ENCODE measurements at places on chromosomes 11 and 22.

- DNase-seq, result no peak
These were observed 63.2 kb upstream of the RRAS2 start for GRCh38 chr11:14422052-14422813.

GRCh38 chr11:77865805-77866204 is 44.9 kb downstream of the AAMDC start:
- DNase-seq, result no peak

GRCh38 chr22:35892192-35892591 is 136.4 kb downstream of the RBFOX2 start:
- DNase-seq, result no peak

- DNase-seq, result no peak
These were observed 421.6 kb downstream of the METTL15 start for GRCh38 chr11:28529540-28530410.

DNA sequence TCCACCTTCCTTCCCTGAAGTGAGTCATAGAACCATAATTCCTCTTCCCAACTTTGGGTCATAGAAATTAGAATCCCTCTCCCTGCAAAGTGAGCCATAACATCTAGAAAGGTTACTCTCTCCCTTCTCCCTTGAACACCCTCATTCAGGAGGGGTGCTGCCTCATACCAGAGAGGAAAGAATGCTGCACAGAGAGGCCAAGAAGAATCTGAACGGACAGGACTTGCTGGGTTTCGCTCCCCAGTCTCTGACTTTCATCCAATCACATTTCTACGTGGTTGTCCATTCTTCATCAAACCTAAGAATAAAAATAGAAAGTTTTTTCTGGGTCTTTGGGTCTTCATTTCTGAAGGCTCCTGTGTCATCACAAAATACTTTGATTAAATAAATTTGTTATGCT is 31.0 kb upstream of the BIRC3 start:
- no peak for DNase-seq

GRCh38 chr11:115617767-115618166 is 113.6 kb upstream of the CADM1 start:
- DNase-seq, result no peak

- no peak for DNase-seq
These were observed 50.5 kb downstream of the LRP5 start for GRCh38 chr11:68362801-68363379.

DNA sequence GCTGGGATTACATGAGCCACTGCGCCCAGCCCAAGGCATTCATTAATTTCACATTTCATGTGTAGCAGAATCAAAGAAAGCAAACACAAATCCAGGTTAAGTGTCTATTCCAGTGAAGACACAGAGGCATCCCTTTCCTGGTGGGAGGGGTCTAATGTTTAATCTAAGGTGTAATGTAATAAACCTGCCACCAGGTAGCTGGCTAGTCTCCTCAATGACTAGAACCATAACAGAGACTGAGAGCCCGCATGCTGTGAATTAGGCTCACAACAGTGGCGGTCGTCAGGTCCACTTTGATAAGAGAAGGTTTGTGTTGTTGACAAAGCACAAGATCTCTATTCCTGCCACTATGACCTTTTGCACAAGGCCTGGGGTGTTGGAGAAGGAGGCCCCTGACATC is 64.2 kb upstream of the ADA2 start:
- no peak for DNase-seq

- peak; percentile 48 for DNase-seq
These were observed 575 bp downstream of the MFNG start for GRCh38 chr22:37485395-37486223.
